ENCODE measurements at places on chromosomes 1 and 21. TPM values are rescaled to one million over a fixed set of nuclear protein-coding genes. Genes with fewer than 3 reads are reported as not detected.
A peak's percentile ranks its signal among the peaks of the same experiment; 100 is the strongest.

CFH gene
- not detected for total RNA-seq

- no peaks in the 10 kb centered on the region for H3K4me1 ChIP-seq
- DNase-seq = no peak
- no peak overlapping the region for H3K27ac ChIP-seq
- H3K4me3 ChIP-seq = no peak overlapping the region
Observed at GRCh38 chr1:18157968-18158367, 50.4 kb downstream of the IGSF21 start.

OR2L13 gene
- not detected for total RNA-seq

IL6R gene
- total RNA-seq = 1.0 TPM

DNA sequence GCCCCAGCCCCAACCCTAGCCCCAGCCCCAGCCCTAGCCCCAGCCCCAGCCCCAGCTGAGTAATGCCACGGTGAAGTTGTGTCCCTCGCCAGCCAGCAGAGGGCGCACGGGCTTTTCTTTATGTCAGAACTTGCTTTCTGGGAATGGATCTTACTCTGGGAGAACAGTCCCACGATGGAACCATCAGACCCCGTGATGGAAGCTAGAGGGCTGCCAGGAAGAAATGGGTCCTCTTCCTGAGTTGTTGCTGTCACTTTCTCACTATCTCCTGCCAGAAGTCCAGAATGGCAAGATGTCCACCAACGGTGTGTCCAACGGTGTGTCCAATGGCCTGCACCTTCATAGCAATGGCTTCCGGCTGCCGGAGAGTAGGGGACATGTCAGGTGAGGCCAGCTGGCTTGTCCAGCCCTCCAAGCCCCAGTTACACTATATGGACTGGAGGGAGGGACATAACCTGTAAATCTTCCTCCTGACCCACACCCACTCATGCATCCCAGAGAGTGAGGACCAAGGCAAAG, 25.1 kb upstream of the TMEM222 start:
- peaks cover 21% of the 10 kb centered on the region for H3K4me1 ChIP-seq
- DNase-seq = peak; percentile 94
- H3K36me3 ChIP-seq = peaks cover 18% of the 10 kb centered on the region
- no peak overlapping the region for H3K27ac ChIP-seq
- H3K4me3 ChIP-seq = no peak overlapping the region
- H3K27me3 ChIP-seq = no peaks in the 10 kb centered on the region

DNA sequence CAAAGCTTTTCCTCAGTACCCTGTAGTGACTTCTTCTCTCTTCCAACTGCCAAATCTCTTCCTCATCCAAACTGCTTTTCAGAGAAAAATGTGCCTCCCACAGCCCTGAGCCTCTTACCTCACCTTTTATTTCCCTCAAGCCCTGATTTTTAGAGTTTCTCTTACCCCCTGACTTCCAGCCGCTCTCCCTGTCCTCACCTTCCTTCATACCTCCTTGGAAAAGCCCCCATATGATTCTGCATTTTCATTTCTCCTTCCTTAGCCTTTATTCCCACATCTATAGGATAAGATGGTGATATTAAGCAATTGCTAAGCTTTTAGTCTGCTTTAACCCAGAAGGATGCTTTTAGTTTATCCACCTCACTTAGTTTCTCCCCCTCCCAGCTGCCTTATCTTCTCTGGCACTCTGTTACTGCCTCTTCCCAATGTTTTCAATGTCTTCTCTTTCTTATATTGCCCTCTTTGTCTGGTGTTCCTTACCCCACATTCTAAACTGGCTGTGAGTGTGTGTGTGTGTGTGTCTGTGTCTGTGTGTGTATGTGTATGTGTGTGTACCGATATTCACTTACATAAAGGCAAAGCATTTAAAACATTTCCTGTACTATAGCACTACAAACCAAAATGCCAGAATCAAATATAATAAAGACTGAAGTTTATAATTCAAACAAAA, at the start of gene CD1B:
Gene CD1B (minus strand): TSS at position 51 of the 670 bp plus-strand sequence. CDS start 108 bp downstream, outside the sequence.
- no peaks in the 10 kb centered on the region for H3K36me3 ChIP-seq
- H3K4me1 ChIP-seq = no peaks in the 10 kb centered on the region
- H3K4me3 ChIP-seq = no peak within 1 kb of the TSS
- H3K27me3 ChIP-seq = no peaks in the 10 kb centered on the region

DNA sequence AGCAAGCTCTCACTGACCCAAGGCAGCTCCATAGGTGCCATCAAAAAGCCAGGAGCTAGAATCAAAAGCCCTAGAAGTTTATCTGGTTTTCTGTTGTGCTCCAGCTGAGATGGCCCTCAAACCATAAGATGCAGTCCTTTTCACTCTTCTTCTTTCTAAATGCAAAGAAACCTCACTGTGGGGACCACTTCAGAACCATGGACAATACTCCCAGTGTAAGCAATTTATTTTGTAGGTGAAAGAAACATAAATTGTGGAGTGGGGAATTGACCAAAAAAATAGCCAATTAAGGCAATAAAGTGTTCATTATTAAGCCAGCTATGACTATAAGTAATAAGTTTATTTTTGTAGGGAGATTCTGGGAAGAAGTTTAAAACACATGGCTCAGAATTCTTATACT, 1399.9 kb downstream of the PLA2G4A start:
- H3K4me3 ChIP-seq = no peak overlapping the region
- no peaks in the 10 kb centered on the region for H3K4me1 ChIP-seq
- no peaks in the 10 kb centered on the region for H3K36me3 ChIP-seq
- H3K27me3 ChIP-seq = no peaks in the 10 kb centered on the region
- no peak overlapping the region for H3K27ac ChIP-seq
- no peak for DNase-seq

DNA sequence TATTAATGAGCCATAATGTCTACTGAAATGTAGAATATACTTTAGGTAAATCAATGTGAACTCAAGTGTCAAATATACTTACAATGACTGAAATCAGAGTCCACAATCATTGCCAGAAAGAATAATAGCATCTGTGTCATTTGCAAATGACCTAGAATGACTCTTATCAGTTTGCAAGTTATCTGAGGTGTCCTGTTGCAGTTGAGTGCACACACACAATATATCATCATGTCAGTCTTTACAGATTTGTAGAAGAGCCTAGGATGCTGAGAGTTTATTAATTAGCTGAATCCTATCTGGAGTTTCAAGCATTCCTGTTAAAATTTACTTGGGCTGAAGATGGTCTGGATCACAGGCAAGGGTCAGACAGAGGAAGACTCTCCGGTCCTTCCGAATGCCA, 324.0 kb upstream of the GREM2 start:
- no peak for DNase-seq
- H3K27ac ChIP-seq = no peak overlapping the region
- H3K27me3 ChIP-seq = no peaks in the 10 kb centered on the region

GRCh38 chr1:41738475-41738874, 180.2 kb downstream of the HIVEP3 start:
- no peak overlapping the region for H3K27ac ChIP-seq
- DNase-seq = no peak
- H3K27me3 ChIP-seq = no peaks in the 10 kb centered on the region
- no peaks in the 10 kb centered on the region for H3K4me1 ChIP-seq
- H3K36me3 ChIP-seq = no peaks in the 10 kb centered on the region
- no peak overlapping the region for H3K4me3 ChIP-seq

C1orf210 gene
- total RNA-seq = 10.4 TPM

NKAIN1 gene
- 7.5 TPM for total RNA-seq

GRCh38 chr1:92953491-92953890, 7.8 kb downstream of the DIPK1A start:
- no peaks in the 10 kb centered on the region for H3K27me3 ChIP-seq
- no peak overlapping the region for H3K4me3 ChIP-seq
- H3K27ac ChIP-seq = no peak overlapping the region
- no peaks in the 10 kb centered on the region for H3K4me1 ChIP-seq
- H3K36me3 ChIP-seq = no peaks in the 10 kb centered on the region

GRCh38 chr1:166971252-166971651, 4.1 kb downstream of the ILDR2 start:
- no peaks in the 10 kb centered on the region for H3K36me3 ChIP-seq
- peaks cover 5% of the 10 kb centered on the region for H3K4me1 ChIP-seq
- DNase-seq = no peak

DNA sequence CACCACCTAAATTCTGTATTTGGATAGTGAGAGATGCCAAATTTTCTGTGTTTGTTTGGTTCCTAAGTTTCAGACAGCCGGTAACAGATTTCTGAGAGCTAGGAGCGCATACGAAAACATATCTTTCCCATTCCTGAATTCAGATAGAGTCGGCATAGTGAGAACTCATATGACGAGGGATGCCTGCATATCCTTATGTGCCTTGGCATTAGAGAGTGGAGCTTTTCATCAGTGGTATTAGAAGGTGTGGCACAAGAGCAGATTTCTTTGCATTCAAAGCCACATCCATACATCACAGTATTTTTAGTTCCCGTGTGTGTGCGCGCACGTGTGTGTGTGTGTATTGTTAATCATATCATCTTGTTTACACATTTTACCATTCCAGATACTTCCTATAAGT, 85.8 kb downstream of the ATP5PO start:
- H3K36me3 ChIP-seq = peaks cover 80% of the 10 kb centered on the region
- H3K27me3 ChIP-seq = no peaks in the 10 kb centered on the region
- no peak overlapping the region for H3K4me3 ChIP-seq

SLAMF8 gene
- not detected for total RNA-seq

DNA sequence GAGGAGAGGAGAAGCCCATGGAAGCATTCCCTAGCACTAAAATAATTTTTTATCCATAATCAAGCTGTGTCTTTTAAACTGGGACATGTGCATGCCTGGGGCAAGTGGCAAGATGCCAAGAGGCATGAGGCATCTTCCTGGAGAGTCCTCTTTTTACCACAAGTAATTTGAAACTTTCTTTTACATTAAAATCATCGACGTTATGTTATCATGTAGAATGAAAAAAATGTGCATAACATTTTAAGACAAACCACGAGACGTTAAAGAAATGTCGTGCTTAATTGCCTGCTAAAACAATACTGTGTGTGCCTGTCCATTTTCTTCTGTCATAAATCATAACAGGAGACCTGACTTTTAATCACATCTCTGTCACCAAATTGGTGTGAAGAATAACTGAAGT, 1.5 kb downstream of the STYXL2 start:
- no peaks in the 10 kb centered on the region for H3K36me3 ChIP-seq
- H3K27ac ChIP-seq = no peak overlapping the region
- no peak for DNase-seq
- no peak overlapping the region for H3K4me3 ChIP-seq

DNA sequence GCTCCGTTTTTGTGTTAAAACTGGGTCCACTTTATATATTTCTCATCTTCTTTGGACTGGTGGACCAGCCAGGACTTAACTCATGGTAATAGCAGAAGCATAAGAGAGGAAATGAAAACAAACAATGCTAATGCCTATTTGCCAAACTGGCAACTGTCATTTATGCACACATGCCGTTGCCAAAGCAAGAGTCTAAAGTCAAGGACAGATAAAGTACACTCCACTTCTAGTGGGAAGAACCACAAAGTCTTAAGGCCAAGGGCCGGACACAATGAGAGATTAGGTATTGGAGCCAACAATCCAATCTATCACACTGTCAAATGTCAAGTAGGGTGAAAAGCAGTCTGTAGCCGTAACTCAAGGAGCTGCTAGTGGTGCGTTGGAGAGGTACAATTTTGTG, 157.7 kb downstream of the LYPLAL1 start:
- H3K4me3 ChIP-seq = no peak overlapping the region
- DNase-seq = no peak
- peaks cover 4% of the 10 kb centered on the region for H3K4me1 ChIP-seq
- no peaks in the 10 kb centered on the region for H3K27me3 ChIP-seq
- H3K36me3 ChIP-seq = no peaks in the 10 kb centered on the region
- no peak overlapping the region for H3K27ac ChIP-seq

AMY1C gene
- total RNA-seq = not detected

DNA sequence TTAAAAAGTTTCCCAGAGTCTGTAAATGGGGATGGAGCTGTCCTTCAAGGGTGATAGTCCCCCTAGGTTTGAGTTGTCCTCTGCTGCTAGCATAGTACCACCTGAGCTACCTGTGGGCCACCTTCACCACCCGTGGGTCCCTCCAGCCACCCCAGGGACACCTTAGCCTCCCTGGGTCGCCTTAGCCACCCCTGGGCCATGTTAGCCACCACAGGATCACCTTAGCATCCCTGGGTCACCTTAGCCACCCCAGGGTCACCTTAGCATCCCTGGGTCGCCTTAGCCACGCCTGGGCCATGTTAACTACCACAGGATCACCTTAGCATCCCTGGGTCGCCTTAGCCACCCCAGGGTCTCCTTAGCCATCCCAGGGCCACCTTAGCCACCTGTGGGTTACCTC, 67.1 kb downstream of the ADARB1 start:
- peak; percentile 24 for DNase-seq
- no peak overlapping the region for H3K4me3 ChIP-seq
- H3K27me3 ChIP-seq = no peaks in the 10 kb centered on the region
- no peaks in the 10 kb centered on the region for H3K36me3 ChIP-seq
- H3K4me1 ChIP-seq = no peaks in the 10 kb centered on the region

DNA sequence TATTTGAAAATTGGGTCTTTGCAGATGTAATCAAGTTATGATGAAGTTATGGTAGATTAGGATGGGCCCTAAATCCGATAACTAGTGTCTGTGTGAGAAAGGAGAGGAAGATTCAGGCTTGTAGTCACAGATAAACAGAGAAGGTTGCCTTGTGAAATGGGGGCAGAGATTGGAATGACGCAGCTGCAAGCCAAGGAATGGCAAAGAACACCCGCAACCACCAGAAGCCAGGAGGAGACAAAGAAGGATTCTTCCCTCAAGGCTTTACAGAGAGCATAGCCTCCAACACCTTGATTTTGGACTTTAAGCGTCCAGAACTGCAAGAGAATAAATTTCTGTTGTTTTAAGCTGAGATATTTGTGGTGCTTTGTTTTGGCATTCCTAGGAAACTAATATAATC, 35.4 kb upstream of the COL24A1 start:
- no peaks in the 10 kb centered on the region for H3K27me3 ChIP-seq
- H3K36me3 ChIP-seq = no peaks in the 10 kb centered on the region
- no peak for DNase-seq
- H3K27ac ChIP-seq = no peak overlapping the region
- peaks cover 22% of the 10 kb centered on the region for H3K4me1 ChIP-seq

DNA sequence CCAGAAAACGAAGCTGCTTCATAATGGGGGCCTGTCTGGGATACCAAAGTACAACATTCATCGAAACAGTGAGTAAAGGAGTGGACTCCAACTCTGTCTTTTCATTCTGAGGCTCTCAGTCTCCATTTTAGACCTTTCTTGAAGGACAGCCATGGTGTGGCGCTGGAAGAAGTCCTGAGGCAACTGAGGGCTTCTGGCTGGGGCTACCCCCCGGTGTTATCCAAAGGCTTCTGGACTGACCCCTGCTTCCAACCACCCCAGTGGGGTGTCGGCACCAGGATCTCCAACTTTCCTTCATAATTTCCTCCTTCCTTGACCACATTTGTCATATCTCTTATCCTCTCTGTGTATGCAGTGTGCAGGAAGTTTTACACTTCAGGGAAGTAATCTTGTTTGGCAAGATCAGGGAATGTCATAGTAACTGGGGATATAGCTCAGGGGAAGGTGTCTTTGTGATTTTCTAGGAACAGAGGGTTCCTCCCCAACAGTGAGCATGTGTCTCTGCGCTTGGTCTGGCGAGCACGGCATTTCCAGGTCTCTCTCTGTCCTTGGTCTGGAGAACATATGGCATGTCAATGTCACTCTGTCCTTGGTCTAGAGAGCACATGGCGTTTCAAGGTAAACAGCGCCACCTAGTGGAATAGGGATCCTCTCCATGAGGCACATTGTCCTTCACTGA, 19.4 kb upstream of the BSDC1 start:
- peak; percentile 84 for DNase-seq
- H3K4me1 ChIP-seq = no peaks in the 10 kb centered on the region
- H3K27me3 ChIP-seq = no peaks in the 10 kb centered on the region
- no peak overlapping the region for H3K27ac ChIP-seq
